Stimulated activated CD4-positive, alpha-beta T cell treated with anti-CD3 and anti-CD28 coated beads, TNF-alpha, amount 100 ng/mL, for 48 hours (primary cell): ENCODE measurements at places on chromosomes 1 and 21.

GRCh38 chr1:94303005-94303404, 65.6 kb upstream of the ARHGAP29 start:
- DNase-seq: no peak

DNA sequence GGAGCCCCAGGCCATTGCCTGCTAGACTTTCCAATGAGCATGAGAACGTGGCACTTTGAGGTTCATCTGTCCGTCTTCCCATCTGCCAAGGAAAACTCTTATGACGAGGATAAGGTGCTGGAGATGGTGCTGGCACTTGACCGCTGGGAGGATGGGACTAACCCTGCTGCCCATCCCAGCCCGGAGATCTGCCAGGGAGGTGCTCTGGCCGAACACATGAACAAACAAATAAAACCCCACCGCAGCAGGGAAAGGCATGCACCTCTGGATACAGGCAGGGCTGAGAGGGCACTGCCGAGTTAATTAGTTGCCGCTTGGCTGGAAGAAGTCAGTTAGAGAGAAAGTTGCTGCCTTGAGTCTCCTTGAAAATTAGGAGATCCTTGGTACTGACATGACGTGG, 308.4 kb downstream of the AJAP1 start:
- DNase-seq: no peak

DNA sequence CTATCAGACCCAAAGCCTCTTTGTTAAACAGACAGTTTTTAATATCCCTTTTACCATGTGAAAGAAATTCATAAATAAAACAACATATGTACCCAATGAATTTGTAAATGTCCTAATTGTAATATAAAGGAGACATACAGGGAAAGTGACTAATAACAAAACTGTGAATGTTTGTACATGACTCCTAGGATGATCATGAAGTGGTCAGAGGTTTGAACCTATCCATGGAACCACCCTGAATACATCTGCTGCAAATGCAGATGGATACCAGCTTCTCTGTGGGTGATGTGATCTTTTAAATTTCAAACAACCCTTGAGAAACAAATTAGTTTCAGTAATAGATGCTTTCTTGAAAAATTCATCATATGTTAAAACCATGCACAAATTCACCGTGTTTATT, 16.7 kb upstream of the ACBD3 start:
- DNase-seq: no peak

- no peak for DNase-seq
Observed at GRCh38 chr1:187010571-187011309, 182.0 kb downstream of the PLA2G4A start.

GRCh38 chr21:40255518-40256444, 388.5 kb downstream of the PCP4 start:
- no peak for DNase-seq

- DNase-seq: no peak
Observed at GRCh38 chr1:1470626-1471388, 758 bp upstream of the ATAD3B start.

DNA sequence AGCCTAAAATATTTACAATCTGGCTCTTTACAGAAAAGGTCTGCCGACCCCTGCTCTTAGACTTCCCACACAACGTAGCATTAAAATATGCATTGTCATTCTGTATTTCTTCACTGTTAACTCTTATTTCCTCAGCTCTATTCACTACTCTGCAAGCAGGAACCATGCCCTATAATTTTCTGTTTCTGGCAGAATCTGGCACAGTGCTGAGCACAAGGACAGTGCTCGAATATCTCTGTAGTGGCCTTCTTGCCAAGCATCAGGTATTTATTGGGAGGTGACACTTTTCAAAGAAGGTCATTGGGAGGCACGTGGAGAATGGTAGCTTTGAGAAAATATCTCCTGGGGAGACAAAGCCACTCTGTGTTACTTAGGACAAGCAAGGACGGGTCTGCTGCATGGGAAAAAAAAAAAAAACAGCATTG, 77.9 kb downstream of the PSMG1 start:
- no peak for DNase-seq

DNA sequence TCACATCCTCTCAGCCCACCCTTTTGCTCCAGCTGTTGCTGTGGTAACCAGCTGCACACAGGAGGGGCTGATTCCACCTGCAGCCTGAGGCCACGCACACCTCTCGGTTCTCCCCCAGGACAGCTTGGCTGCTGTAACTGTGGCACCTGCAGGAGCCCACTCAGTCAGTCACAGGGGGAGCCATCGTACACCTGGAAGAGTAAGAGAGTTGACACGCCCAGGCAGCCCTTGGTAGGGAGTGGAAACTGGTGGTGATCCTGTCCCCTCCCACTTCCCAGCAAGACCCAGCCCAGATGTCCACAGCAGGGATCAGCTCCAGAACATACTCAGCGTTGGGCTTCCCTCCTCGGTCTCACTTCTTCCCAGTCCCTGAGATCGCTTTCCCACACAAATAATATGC, 32.2 kb upstream of the BACE2 start:
- no peak for DNase-seq

DNA sequence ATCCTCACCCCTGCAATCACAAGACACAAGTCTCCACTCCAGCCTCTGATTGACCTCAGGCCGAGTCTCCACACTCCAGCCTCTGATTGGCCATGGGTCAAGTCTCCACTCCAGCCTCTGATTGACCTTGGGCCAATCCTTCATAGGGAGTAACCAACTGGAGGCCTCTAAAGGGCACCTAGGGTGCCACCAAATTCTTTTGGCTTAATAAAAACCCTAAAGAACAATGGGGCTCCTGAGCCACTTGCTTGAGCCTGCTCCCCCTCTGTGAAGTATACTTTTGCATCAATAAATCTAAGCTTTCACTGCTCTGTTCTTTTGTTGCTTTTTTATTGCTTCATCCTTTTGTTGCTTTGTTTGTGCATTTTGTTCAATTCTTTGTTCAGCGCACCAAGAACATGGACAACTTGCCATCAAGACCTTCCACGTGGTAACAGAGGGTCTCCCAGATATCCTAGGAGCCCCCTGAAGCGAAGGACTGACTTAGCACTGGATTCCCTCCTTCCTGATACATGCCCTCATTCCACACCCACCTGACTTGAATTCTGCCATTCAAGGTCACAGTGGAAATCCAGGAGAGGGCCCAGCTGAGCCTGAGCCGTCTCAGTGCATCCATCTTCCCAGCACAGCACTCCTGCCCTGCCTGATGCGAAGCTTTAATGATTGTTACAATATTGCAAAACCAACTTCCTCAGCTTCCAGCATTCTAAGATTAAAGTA, 152.9 kb downstream of the NPHP4 start:
- DNase-seq: no peak

GRCh38 chr1:117630423-117630998, 24.7 kb downstream of the TENT5C start:
- no peak for DNase-seq
